ENCODE measurements at places on chromosomes 5 and 9.

- no peak for DNase-seq
Measured at GRCh38 chr9:127814619-127815511, 12.2 kb downstream of the FPGS start.

DNA sequence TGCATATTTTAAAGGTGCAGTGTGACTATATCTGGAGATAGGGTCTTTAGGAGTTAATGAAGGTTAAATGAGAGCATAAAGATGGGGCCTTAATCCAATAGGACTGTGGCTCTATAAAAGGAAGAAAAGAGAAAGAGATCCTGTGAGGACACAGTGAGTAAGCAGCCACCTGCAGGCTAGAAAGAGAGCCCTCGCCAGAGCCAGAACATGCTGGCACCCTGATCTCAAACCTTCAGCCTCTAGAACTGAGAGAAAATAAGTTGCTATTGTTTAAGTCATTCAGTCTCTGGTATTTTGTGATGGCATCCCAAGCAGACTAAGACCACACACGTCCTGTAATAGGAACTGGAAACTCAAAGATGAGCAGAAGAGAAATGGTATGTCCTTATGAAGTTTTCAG is 41.0 kb downstream of the RNF180 start:
- no peak for DNase-seq

DNA sequence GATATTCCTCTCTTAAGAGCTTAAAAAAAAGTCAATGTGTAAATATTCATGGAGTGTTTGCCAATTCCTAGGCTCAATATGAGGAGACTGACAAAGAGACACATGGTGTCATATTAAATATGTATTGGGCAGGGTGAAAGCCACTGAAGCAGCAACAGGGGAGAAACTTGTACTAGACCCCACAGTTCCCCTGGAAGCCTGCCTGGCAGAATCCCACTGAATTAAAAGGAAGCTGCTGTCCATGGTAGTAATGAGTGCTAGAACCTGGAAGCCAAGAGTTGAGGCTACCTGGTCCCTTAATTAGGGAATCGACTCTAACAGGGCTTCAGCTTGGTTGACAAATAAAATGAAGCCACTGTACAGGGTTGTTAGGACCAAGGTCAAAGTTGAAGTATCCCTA is 129.4 kb upstream of the GPR151 start:
- DNase-seq, result no peak

- peak; percentile 42 for DNase-seq
Measured at GRCh38 chr5:60945813-60946187, 795 bp downstream of the NDUFAF2 start.

- DNase-seq, result no peak
Measured at GRCh38 chr5:125890511-125890931, 532.7 kb upstream of the GRAMD2B start.

- DNase-seq, result no peak
Measured at GRCh38 chr9:95409650-95410426, 92.3 kb upstream of the FANCC start.

DNA sequence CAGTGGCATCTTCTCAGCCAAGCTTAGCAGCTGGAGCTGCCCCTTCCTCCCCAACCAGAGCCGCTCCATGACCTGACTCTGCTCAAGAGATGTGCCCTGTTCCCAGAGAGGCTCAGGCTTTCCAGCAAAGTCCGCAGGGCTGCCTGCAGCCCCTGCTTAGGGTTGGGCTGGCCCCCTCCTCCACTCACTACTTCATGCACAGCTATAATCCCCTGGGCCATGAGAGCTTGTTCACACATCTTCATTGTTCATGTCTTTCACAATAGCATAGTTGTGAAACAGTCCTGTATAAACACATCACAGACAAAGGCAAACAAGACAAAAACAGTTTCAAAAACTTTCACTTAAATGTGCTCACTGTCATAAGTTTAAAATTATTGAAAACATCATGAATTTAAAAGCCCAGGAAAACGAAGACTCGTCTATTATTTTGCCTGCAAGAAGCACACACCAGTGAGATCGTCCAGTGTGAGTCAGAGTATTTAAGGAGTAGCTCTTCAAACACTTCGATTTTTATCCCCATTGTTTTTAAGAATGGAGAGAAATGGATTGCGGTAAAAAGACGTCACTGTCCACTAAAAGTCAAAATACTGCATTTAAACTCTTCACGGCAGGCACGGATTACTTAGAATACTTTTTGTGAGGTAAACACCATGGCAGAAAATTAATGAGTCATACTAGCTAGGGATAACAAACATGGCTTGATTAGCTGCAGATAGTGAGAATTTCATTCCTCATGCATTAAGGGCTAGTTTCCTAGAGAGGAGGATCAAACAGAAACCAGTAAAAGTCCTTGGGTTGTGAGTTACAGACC is 40.7 kb upstream of the S1PR3 start:
- no peak for DNase-seq

GRCh38 chr9:76738402-76738801 is 25.8 kb upstream of the PCA3 start:
- DNase-seq, result no peak

DNA sequence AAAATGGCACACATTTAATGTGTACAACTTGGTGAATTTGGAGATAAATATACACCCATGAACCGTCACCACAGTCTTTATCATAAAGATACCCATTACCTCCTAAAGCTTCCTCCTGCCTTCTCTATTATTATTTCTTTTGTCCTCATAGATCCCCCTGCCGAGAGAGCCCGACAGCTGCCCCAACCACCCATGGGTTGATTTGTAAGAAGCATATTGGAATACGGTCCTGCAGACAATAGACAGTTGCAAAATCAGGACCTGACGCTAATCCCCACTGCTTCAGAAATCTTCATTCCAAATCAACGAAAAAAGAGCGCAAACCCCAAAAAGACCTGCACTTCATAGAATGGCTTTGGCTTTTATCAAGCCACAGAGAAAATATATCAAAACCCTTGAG is 697.5 kb downstream of the SEMA5A start:
- no peak for DNase-seq

- DNase-seq, result no peak
Measured at GRCh38 chr5:173729079-173729765, 112.8 kb upstream of the BOD1 start.

DNA sequence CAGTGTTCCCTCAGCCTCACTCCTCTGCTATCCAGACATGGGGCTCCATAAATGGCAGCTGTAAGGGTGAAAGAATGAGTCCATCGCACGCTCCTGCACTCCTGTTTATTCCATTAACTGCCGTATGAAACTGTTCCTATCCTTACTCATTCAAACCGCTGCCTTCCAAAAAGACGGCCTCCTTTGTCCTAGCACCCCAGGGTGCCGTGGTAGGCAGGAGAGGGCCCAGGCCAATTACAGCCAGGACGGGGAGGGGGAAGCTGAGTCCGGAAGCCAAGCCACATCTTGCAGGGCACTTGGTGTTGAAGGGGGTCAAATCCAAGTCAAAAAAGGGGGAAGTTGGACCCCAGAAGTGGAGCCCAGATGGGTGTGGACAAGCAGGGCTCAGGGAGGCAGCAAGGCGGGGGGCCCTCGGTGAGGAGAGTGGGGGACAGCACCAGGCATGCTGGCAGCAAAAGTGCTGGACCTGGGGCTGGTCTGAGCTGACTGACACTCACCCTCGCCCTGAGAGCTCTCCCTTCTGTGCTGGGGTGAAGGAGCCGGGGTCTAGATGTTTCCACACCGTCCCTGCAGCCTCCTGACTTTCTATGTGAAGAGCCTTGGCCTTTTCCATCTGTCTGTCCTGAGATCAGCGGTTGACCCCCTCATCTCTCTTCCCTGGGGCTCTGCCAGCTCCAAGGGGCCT is 63.3 kb downstream of the COL23A1 start:
- no peak for DNase-seq

DNA sequence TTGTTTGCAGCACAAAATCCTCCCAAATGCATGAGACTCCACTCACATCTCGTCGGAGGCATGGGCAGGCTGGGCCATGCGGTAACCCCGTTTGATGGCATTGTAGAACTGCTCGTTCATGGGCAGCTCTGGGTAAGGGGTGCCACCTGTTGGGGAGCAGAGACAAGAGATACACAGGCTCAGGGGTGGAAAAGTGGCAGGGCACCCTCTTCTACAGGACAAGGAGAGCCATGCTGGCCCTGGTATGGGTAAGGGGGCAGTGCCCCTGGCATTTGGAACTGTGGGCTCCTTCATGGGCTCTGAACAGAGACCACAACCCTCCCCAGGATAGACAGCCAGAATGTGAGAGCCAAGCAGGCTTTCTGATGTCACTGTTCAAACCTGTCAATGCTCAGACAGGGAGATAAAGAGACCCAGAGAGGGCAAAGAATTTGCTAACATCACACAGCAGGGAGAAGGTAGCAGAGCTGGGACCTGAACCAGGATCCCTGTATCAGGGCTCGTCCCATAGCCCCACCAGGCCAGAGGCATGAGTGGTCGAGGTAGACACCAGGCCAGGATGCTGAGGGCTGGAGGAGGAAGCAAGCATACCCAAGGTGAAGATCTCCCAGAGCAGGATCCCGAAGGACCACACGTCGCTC is 33.2 kb upstream of the CSF1R start:
- DNase-seq, result no peak

DNA sequence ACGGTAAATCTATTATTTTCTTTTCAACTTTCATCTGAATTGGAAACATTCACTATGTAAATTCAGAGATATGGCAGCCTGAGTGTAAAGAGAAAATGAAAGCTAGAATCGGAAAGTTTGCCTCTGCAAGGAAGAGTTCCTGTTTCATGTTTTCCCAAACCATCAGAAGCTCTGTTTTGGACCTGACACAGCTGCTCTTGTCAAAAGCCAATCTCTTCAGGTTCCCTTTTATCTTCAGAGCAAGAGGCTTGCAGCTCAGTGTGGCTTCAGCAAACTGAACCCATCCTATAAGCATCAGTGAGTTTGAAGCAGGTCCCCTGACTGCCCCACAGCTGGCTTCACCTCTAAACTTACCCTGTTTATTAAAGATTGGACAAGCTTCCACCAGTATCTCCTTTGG is 1099.7 kb downstream of the DTWD2 start:
- no peak for DNase-seq

GRCh38 chr5:137705106-137705505 is 30.8 kb downstream of the KLHL3 start:
- no peak for DNase-seq

GRCh38 chr5:153459051-153459743 is 31.3 kb upstream of the GRIA1 start:
- no peak for DNase-seq

GRCh38 chr5:156918311-156918845 is 44.6 kb downstream of the TIMD4 start:
- DNase-seq, result no peak

- DNase-seq, result no peak
Measured at GRCh38 chr5:68548959-68549676, 333.6 kb downstream of the PIK3R1 start.

- no peak for DNase-seq
Measured at GRCh38 chr9:130010151-130010988, 32.6 kb downstream of the FNBP1 start.

- no peak for DNase-seq
Measured at GRCh38 chr5:55856516-55857246, 5.5 kb downstream of the IL31RA start.

GRCh38 chr9:86912210-86912609 is 35.1 kb downstream of the GAS1 start:
- DNase-seq, result no peak

GRCh38 chr9:37248651-37249163 is 128.3 kb downstream of the ZCCHC7 start:
- DNase-seq, result no peak

GRCh38 chr9:107874591-107875369 is 385.2 kb upstream of the KLF4 start:
- DNase-seq, result no peak

- no peak for DNase-seq
Measured at GRCh38 chr5:102241809-102242421, 54.2 kb downstream of the SLCO4C1 start.

All from dorsolateral prefrontal cortex (tissue), 122 donors.